ENCODE measurements at places on chromosomes 1 and 21.

- DNase-seq, result no peak
These were observed 337.5 kb upstream of the RUNX1 start for GRCh38 chr21:35386491-35387079.

DNA sequence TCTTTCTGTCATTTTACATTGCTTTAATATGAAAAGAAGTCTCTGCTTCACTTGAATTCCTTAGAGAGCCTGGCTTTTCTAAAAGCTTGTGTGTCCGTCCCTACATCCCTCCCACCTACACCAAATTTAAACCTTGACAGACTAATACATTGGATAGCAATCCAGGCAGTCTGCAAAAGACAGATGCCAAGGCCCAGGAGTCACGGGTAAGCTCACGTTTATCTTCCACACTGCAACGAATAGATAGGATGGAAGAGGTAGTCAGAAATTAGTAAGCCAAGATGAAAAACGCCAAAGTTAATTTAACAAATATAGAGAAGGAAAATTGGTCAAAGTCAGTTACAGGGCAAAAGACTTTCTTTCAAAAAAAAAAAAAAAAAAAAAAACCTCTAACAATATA, 338.1 kb downstream of the SMYD3 start:
- no peak for DNase-seq

- DNase-seq, result no peak
These were observed 50.5 kb downstream of the ABL2 start for GRCh38 chr1:179178950-179179349.

DNA sequence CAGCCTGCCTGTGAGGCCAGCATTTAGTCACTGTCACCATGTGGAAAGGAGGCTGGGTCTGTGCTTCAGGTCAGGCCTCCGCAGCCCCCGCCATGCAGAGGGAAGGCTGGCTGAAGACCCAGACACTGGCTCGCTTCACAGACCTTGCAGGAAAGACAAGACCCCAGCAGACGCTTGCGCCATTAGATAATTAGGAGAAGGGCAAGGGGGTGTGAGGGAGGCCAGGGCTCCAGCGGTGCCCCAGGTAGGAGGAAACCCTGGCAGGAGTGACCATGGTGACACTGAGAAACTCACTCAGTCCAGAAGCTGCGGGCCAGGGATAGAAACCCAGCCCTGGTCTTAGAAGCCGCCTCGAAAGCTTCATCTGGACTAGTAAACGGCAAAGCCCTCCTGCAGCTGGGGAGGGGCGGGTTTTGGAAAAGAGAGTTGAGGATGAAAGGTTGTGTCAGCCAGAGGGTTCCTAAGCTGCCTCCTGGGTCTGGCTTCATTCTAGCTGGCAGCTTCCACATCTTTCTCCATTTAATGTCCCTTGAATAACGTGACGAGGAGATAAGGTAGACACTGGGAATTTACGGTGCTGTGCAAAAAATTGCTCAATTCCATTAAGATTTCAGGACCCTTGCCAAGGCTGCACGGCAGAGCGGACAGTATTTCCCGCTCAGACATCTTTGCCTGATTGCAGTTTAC, 294.1 kb upstream of the VAMP3 start:
- DNase-seq, result no peak

GRCh38 chr1:27574871-27575831, 28.8 kb downstream of the AHDC1 start:
- no peak for DNase-seq

GRCh38 chr1:205448540-205449253, 7.1 kb downstream of the BLACAT1 start:
- no peak for DNase-seq

- DNase-seq, result no peak
These were observed 10.4 kb upstream of the ITPKB start for GRCh38 chr1:226749467-226749866.

- no peak for DNase-seq
These were observed 166.4 kb upstream of the IRF2BP2 start for GRCh38 chr1:234776256-234776875.

DNA sequence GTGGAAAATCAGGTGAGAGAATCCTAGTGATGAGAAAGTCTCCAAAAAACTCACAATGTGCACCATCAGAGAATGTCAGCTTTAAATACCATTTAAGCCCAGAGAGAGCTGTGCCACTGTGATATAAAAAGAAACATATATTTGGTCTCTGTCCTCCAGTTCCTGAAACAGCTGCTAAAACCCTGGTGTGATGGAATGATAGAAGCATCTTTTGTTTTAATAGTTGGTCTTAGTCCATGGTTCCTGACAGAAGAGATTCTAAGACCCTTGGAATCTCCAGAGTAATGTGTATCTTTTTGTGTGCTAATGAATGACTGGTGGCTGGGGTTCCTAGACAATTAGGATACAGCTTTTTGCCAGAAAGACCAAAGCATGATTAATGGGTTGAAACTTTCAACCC, 302.8 kb upstream of the B3GALT2 start:
- no peak for DNase-seq

DNA sequence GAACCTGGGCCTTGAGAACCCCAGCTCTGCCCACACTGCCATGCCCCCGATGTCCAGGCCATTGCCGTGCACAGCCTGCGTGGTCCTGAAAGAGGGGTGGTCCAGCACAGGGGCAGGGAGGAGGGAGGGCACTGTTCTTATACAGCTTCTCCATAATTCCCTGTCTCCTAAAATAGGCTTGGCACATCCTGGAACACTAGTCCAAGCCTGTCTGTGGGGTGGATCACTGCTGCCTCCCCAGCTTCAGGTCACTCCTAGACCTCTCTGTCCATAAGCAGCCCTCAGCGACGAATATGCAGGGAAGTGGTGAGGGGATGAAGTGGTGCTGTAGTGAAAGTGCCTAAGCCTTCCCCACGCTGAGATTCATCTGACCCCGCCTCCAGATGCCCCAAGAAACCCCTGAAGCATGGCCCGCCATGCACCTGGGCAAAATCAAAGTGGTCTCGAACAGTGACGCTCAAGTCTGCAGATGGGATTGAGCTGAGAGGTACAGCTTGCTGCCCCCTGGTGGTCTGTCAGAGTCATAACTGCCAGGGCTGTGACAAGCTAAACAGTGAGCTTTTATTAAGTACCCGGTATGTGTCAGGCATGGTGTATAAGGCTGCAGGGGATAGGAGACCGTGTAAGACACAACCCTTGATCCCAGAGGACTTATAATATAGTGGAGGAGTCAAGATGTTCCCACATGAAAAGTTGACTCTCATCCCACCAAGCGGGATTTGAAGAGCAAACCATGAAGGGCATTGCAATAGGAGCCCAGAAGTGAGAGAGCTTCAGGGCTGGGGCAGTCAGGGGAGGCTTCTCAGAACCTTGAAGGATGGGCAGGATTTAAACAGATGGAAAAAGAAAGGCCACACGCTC, 66.6 kb downstream of the FAM163A start:
- peak; percentile 72 for DNase-seq

GRCh38 chr1:12015499-12015898, 3.8 kb upstream of the MIIP start:
- no peak for DNase-seq

- DNase-seq, result no peak
These were observed 4.9 kb upstream of the SLC44A5 start for GRCh38 chr1:75615613-75616435.

DNA sequence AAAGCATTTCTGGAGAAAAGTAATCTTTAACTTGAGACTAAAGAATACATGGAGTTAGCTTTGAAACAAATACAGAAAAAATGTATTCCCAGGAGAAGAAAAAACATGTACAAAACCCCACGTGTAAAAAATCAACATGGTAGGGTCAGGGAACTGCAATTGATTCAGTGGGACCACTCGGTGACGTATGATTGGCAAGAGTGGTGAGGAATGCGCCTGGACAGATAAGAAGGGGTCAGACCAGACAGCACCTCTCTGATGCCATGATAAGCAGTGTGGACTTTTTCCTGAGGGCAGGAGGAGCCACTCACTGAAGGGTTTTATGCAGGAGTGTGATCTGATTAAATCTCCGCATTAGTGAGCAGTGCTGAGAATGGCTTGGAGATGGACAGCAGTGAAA, 142.5 kb downstream of the DAB1 start:
- DNase-seq, result no peak

DNA sequence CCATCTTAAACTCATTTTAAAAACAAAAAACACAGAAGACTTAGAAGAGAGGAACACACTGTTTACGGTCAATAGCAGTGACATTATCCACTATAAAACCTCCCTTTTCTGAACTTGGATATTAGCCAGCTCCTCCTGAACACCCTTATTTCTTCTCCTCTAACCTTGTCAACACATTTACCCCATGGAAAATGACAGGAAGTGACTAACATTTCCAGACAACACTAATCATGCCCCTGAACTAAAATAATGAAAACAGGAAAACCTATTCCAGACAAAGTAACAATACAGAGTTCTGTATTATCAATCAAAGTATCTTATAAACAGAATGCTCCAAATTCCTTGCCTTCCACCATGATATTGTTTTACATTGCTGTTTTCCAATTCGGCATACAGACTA, 45.3 kb downstream of the PALMD start:
- DNase-seq, result no peak

DNA sequence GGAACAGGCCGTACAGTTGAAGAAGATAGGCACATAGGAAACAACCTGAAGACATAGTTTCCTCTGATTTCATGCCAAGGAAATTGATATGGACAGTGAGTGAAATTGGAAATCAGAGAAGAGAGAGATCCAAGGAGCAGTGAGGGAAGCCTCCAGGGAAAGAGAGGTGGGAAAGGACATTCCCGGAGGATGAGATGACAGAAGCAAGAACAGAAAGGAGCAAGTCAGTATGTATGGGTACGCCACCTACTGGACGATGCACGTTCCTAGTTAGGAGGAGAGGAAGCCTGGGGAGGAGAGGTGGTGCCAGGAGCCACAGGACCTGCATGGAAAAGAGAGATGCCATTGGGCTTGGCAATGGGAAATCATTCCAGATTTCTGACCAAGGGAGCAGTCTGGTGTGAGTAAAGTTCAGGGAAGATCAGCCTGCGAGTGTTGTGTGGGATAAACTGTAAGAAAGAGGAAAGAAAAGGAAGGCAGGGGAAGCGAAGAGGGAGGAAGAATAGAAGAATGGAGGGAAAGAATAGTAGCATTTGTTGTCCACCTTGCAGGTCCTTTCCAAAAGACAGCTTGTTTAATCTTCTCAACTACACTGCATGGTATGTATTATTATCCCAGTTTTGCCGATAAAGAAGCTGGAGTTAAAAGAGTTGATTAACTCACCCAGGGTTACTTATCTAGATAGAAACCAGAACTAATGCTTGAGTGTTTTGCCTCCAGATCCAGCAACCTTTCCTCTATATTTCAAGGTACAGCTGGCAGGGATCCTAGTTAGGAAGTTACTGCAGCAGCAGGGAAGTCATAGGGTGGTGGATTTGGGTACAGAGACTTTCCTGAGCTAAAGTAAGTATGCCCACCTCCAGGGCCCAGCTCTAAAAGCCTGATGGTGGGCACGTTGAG, 27.4 kb downstream of the C1orf116 start:
- peak; percentile 37 for DNase-seq

DNA sequence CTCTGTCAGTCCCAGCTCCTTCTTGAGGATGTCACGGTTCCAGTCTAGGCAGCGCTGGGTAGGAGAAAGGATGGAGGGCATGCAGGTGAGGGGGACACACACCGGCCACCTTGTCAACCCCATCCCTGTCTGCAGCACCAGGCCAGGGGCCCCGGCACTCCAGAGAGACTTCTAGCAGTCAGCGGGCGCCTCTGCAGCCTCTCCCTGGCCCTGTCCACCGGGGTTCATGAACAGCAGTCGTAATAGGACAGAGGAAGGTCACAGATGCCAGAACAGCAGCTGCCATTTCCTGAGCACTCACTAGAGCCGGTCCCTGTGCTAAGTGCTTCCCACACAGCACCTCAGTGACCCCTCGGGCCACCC, 16.3 kb upstream of the SDHB start:
- DNase-seq, result no peak

DNA sequence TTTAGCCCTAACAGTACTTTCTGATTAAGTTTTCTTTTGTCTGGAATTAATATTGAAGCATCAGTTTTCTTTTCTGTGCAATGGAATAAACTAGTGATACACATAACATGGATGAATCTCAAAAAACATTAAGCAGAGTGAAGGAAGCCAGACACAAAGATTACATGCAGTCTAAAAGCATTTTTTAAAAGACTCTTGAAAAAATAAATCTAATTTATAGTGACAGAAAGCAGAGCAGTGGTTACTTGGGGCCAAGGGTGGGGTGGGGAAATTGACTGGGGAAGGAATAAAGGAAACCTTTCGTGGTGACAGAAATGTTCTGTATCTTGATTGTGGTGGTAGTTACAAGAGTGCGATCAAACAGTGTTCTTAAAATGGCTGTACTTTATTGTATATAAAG, 20.2 kb upstream of the ST6GALNAC3 start:
- no peak for DNase-seq

- DNase-seq, result no peak
These were observed 8.5 kb downstream of the MYOM3 start for GRCh38 chr1:24103408-24103807.

DNA sequence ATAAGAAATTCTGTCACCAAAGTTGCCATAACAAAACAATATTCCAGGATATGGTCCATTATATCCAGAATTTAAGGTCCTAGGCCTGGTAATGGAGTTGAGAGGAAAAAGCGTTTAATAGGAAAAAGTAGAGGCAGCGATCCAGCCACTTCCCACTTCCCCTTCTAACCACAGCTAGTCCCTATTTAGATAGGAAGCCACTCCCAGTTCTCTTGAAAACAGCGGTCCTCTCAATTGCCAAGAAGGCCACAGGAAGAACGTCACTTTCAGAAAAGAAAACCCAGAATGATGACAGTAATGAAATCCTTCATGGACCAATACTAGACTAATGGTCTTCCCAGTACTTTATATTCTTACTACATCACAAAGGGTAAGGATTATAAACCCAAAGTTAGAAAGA, 38.6 kb downstream of the ABL2 start:
- peak; percentile 17 for DNase-seq

DNA sequence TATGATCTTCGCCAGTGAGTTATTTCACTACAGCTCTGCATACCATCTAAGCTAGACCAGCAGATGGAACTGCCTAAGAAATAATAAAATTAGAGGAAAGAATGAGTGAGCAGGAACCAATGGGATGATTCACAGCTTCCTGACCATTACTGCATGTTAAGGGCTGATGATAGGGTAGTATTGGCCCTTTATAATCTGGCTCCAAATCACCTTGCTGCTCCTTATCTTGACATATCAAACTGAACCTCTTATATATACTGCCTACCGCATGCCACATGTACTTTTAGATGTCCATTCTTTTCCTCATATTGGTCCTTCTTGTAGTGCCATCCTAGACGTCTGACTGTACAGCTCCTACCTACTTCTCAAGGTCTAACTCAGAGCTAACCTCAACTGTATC, 524.4 kb downstream of the DPYD start:
- no peak for DNase-seq

- DNase-seq, result no peak
These were observed 33.8 kb downstream of the NECAP2 start for GRCh38 chr1:16474166-16474800.

Measured in activated CD4-positive, alpha-beta T cell treated with anti-CD3 and anti-CD28 coated beads, Interleukin-10, Interleukin-2, amounts not matched to agents 100 ng/mL and 50 ng/mL, durations not matched to agents 16 hours and 8 hours (primary cell).